ENCODE measurements at places on chromosomes 16 and 17. TPM values are rescaled to one million over a fixed set of nuclear protein-coding genes. Genes with fewer than 3 reads are reported as not detected.
A peak's percentile ranks its signal among the peaks of the same experiment; 100 is the strongest.

The CCL11 gene
- total RNA-seq: not detected

The SLC5A10 gene
- 0.87 TPM for total RNA-seq

The ITGAX gene
- 0.05 TPM for total RNA-seq

The KRTAP3-1 gene
- not detected for total RNA-seq

The SDR42E1 gene
- 17.9 TPM for total RNA-seq

The CNGB1 gene
- total RNA-seq: 0.35 TPM

The CXCL16 gene
- total RNA-seq: 48.6 TPM

The STAT5A gene
- 25.7 TPM for total RNA-seq

The KRT31 gene
- total RNA-seq: not detected

DNA sequence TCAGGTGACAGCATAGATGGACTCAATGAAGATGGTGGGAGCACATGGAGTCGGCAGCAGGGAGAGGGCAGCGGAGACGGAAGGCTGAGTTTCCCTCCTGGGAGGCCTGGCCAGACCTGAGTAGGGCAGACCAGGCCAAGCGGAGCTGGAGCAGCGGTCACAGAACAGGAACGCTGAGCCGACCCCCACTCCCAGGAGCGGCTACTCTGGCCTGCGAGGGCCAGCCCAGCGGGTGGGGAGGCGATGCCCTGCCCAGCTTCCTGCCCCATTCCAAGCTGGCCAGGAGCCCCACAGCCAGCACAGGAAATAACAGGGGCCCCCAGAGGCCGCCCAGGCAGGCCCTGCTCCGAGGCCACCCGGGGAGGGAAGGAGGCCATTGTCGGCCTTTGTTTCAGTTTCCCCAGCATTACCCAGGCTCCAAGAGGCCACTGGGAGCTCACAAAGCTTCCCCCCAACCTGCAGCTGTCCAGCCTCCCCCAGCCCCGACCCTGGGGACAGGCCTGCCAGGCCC is 79.8 kb downstream of the ZNF423 start:
- no peak for DNase-seq

DNA sequence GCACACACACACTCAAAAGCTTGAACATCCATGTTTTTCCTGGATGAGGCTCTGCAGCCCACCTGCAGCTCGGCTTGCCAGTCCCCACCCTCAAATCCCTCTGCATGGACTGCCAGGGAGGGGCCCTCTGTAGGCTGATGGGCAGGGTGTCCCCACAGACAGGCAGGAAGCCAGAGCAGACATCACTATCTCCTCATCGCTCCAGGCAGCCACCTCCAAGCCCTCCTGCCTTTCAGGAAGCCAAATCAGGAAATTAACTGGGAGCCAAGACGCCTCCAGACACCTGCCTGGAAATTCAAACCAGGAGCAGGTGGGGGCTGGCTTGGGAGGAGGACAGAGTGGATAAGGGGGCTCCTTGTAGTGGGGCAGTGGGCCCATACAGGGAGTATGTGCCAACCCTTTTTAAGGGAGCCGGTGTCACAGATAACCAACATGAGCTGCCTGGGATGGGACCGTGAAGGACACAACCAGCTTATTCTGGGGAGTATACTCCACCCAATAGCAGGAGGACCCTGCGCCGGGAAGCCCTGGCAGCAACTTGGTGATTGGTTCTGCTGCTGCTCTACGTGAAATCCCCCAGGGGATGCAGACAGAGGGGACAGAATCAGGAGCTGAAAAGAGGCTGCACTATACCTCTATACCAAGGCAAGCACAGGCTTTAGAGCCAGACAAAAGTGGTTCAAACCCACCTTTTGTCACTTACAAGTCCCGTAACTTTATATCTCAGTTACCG is 139.1 kb downstream of the CCT6B start:
- no peak for DNase-seq

GRCh38 chr16:24955975-24956731 is 59.0 kb downstream of the ARHGAP17 start:
- no peak for DNase-seq

DNA sequence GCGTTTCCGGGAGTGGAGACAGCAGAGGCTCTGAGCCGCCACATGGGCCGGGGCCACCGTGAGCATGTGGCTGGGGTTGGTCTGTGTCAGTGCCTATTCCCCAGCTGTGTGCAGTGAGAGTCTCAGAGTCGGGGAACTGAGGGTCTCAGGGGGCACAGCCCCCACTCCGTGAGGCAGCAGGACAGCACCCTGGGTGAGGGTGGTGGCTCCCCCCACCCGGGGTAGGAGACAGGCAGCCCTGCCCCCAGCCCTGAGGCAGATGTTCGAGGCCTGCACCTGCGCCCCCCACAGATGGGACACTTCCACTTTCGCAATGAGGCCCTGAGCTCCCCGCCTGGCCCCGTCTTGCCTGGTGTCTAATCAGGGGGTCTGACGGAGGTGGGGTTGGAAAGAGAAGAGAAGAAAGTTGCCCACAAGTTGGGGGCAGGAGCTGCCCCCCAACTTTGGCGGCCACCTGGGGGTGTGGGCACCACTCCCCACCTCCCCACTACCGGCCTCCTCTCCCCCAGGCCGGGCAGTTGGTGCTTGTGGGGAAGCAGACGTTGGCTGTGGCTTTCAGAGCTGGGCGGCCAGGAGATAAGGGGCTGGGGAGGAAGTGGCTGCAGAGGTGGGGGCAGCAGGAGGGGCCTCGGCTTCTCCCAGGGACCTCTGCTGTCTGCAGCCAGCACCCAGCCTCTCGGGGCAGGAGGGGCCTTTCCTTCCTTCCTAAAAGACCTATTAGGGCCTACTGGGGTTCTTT is 1.8 kb upstream of the CBFA2T3 start:
- DNase-seq: no peak

DNA sequence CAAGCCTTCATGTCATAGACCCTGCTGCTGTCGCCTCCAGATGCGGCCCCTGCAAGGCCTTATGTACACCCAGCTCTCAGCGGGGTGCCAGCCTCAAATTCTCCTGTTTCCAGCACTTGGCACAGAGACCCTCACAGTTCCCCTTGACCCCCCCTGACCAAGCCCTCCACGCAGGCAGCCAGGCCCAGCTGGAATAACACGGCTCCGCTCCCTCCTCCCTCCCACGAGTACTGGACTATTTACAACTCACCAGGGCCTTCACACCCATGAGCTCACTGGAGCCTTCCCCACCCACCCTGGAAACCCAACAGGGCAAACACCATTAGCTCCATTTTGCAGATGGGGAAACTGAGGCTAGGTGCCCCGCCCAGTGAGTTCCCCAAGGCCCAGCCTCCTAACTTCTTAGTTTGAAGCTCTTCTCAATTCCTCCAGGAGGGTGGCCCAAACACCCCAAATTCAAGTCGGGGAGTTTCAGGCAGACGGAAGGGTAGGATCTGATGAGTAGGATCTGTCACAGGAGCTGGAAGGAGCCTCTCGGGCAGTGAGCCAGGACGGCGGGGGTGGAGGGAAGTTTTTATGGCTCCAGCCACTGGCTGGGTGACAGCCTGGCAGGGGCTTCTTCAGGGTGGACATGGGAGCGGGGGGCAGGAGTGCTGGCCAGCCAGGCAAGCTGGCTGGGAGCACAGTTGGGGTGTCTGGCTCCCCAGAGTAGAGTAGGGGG is 17.5 kb upstream of the DLX4 start:
- DNase-seq: no peak

- no peak for DNase-seq
Measured at GRCh38 chr16:67641779-67642708, 2.9 kb upstream of the CARMIL2 start.

DNA sequence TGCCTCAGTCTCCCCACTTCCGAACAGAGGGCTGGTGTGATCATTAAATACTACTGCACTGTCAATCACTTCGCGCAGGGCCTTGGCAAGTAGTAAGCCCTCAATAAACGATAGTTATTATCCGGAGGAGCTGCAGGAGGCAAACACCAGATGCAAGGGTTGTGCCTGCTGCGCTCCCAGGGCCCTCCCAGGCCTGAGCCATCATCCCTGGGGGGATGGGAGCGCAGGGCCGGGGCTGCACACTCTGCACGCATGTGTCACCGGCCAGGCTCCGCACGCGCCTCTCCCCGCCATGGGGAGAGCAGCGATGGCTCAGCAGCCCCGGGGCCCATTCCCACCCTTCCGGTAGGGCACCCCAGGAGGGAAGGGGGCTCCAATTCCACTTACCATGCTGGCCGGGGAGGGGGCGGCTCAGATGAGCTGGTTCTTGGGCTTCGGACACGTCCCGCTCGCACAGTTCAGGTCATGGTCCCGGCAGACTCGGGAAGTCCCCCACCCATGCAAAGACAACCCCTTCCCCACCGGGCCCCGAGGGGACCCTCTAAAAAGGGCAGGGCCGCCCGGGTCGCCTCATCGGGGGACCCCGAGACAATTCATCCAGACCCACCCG is 681 bp downstream of the XPO6 start:
- peak; percentile 19 for DNase-seq

DNA sequence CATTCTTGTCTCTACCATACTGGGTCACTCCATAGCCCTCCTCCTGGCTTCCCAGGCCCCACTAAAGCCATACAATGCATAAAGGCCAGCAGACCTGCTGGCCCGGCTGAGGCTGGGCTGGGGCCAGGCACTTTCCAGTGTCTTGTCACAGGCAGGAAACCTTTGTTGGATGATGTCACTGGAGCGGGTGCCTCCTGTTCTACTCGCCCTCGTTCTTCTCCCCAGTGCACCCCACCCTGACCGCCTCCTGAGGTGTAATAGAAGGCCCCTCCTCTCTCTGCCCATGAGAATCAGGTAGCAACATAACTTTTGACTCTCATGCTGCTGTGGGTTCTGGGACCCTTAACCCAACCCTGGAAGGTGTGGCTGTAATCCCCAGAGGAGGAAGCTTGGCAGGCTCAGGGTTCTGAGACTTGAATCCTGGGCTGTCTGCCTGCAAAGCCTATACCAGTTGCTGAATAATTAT is 54.2 kb upstream of the IL34 start:
- no peak for DNase-seq

DNA sequence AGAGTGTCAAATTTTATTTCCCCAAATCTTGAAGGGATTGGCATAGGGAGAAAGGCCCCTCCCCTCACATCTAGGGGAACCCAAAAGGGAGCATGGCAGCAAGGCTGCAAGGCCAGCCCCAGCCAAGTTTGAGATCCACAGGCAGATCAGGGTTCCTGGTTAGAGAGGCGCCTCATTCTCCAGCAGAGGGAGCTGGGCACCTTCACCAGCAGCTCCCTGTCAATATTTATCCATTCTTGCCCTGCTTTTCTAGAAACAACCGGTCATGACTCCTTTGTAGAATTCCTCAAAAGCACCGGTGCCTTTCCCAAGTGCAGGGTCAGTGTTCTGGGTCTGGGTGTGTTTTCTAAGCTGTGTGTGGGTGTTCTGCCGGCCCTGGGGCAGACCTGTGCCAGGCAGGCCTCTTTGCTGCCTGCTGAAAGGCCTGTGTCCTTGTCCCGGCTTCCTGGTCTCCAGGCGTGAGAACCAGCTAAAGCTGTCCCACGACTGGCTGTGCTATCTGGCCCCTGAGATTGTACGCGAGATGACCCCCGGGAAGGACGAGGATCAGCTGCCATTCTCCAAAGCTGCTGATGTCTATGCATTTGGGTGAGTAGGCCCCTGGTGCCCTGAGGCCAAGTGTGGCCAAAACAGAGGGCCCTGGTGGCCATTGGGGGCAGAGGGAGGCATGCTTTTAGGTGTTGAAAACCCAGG is 21.2 kb upstream of the LGALS9 start:
- peak; percentile 94 for DNase-seq

- DNase-seq: peak; percentile 82
Measured at GRCh38 chr16:57167953-57168352, 17.9 kb downstream of the PSME3IP1 start.
